Umbilical cord (tissue), 2 donors: ENCODE measurements at places on chromosomes 6 and 20.

DNA sequence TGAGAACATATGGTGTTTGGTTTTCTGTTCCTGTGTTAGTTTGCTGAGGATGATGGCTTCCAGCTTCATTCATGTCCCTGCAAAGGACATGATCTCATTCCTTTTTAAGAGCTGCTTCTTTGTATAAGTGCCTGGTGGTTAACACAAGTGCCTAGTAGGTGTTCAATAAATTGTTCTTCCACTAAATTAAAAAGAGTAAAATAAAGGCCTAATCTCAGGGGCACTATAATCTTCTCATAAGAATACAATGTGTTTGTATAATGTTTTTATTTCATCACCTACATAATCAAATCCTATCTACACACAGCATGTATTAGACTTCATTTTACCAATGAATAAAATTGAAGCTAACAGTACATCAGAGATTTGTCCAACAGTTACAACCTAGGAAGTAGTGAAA, 252.7 kb downstream of the KHDC1L start:
- no peak for DNase-seq

- DNase-seq = peak; percentile 94
Measured at GRCh38 chr20:40689943-40690835, 1.2 kb upstream of the MAFB start.

- no peak for DNase-seq
Measured at GRCh38 chr6:82645536-82646230, 282.1 kb downstream of the TPBG start.

GRCh38 chr6:70236343-70236742, 66.5 kb downstream of the COL9A1 start:
- DNase-seq = peak; percentile 27
